ENCODE measurements at places on chromosomes 6 and 20. TPM values are rescaled to one million over a fixed set of nuclear protein-coding genes. Genes with fewer than 3 reads are reported as not detected.
A peak's percentile ranks its signal among the peaks of the same experiment; 100 is the strongest.

Gene MCCD1
- not detected for total RNA-seq

Gene HCRTR2
- not detected for total RNA-seq

Gene BMP7
- not detected for total RNA-seq

Gene PACRG
- 0.17 TPM for total RNA-seq

GRCh38 chr6:42520786-42521607, 42.8 kb upstream of the UBR2 start:
- no peak for DNase-seq

GRCh38 chr6:153553627-153554026, 422.5 kb upstream of the RGS17 start:
- DNase-seq, result peak; percentile 10

- DNase-seq, result no peak
Measured at GRCh38 chr20:53693262-53693871, 99.7 kb upstream of the ZNF217 start.

- DNase-seq, result no peak
Measured at GRCh38 chr6:148677594-148678476, 69.0 kb upstream of the UST start.
